ENCODE measurements at places on chromosomes 16 and 17.

- no peak for DNase-seq
Observed at GRCh38 chr17:73172252-73172651, 7.4 kb downstream of the SSTR2 start.

GRCh38 chr17:74212913-74213791 is at the start of gene TTYH2:
TTYH2 (plus strand) TSS chr17:74213571; CDS start chr17:74213588, 17 bp downstream.
- DNase-seq = no peak

- DNase-seq = no peak
Observed at GRCh38 chr17:42155614-42156045, 841 bp upstream of the RAB5C start.

- peak; percentile 52 for DNase-seq
Observed at GRCh38 chr17:37147301-37147812, 198.6 kb downstream of the AATF start.

- DNase-seq = no peak
Observed at GRCh38 chr16:50476486-50477255, 71.5 kb upstream of the NKD1 start.
